ENCODE measurements at places on chromosomes 1 and 21.

DNA sequence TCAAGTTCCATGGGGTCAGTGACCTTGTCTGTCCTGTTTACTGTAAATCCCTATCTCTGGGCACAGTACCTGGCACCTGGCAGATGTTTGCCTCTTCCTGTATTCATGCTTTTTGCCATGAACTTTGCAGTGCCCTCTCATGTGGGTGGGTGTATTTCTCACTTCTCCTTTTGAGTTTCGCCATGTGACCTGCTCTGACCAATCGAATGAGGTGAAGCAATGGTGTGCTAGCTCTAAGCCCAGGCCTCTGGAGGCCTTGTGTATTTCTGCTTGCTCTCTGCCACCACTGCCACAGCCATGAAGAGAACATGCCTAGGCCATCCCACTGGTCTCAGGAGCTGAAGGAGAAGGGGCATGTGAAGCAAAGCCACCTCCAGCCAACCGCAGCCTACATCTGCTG lies 185.5 kb upstream of the ZC3H12A start:
- no peak for DNase-seq

- DNase-seq = peak; percentile 40
Measured at GRCh38 chr1:202189001-202189790, 4.4 kb upstream of the LGR6 start.

GRCh38 chr1:86965012-86965826 lies 50.8 kb downstream of the HS2ST1 start:
- peak; percentile 54 for DNase-seq

DNA sequence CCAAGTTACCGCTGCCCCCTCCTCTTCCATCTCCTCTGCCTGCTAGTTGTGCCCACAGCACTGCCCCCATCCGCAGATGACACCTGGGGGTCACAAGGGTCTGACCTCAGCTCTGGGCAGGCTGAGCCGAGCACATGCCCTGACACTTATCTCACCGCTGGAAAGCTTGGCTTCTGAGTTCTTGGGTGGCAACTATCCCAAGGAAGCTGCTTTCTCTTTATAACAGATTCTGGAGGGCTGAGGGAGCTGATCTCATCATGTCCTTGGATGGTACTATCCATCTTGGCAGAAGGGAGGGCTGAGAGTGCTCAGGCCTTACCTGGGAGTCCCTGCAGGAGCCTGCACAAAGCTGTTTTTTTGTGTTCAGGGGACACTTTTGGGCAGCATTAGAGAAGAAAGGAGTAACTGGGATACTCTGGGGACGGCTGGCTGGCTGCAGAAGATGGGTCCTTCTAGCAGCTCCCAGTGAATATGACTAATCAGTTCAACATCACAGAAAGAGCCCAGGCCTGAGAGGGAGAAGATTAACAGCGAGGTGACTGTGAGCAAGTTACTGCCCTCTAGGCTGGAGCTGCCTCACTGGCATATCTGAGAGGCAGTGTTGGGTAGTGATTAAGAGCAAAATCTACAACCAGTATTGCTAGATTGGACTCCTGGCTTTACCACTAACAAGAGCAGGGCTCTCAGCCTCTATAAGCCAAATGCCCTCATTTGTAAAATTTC lies 71.6 kb downstream of the PLXNA2 start:
- peak; percentile 19 for DNase-seq

GRCh38 chr1:228405200-228405978 lies 1.2 kb downstream of the TRIM11 start:
- DNase-seq = peak; percentile 20

DNA sequence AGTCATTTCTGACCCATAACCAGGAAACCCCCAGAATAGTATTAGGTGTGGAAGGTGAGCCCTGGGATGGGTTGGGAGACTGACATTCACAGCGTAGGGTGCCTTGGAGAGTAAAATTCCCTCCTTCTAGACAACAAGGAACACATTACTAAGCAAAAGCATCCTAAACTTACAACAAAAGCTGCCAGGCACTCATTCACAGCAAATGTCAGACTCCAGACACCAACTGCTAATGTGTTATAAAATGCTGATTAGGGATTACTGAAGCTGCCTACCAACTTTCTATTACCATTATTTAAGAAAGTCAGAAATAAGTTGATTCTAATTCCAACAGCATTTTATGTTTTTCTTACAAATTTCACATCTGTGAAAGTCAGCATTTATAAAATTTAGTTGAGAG lies 40.0 kb upstream of the C1orf87 start:
- DNase-seq = no peak

DNA sequence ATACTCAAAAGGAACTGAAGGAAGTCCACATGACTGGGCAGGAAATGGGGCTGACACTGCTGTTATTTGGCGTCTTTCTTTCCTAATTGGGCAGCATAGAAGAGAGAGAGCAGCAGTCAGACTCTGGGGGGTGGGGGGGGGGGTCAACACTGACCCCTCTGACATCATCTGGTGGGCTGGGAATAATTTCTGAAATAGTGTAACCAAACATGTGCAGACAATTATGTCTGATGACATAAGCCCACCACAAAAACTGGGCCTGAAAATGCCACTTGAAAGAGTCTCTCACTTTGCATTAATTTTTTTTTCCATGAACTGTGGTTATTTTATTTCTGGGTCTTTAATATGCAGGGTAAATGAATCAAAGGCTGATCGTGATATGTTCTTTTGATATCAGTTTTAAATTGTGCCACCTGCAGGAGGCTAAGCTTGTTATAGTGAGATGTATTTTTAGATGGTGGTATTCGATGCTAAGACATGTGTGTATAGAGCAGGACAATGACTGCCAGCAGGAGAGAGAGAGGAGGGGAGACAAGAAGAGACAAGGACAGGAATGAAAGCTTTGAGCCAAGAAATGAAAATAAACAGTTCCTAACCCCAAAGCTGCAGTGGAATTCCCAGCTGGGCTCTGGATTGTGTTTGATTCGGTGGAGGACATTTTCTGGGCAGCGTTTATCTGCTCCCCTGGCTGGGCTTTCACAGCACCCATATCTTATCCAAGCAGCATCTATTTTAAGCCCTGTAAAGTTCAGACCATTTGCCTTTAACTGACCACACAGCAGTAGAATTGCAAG lies 264.7 kb downstream of the PBX1 start:
- DNase-seq = peak; percentile 79

DNA sequence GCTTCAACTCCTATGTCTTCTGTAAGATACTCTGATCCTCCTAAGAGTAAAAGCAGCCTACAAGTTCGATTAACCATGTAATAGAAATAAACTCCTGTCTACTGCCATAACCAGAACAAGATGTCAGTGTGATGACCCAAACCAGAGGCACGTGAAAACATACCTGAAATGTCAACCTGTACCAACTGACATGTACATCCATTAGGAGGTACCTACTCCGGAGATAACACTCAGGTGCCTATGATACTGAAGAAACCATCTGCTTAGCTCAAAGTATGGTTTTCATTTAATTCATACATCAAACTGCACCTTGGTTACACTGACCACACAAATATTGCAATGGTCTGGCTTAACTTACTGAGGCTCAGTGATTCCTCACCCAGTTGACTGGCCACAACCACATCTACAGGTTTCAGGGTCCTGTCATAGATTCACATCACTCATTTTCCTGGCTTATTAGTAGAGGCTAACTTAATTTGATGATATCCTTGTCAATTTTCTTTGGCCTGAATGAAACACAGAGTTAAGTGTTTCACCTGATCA lies 4.4 kb downstream of the ITPKB start:
- DNase-seq = no peak

- DNase-seq = no peak
Measured at GRCh38 chr1:154441241-154441888, 36.2 kb downstream of the IL6R start.

DNA sequence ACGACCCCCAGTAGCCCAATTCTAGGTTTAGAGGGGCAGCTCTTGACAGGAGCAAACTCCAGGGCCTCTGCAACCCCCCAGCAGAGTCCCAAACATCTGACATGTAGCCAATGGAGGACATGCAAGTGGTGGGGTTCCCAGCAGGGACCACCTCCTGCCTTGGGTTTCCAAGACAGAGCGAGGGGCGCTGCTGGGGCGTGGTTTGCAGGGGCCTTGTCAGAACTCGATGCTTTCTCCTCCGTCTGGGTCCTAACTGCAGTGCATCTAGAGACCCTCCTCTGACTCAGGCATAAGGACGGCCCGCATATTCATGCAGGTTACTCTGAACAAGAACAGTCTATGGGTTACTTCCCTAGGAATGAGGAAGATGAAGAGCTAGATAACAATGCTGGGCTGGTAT lies 17.2 kb downstream of the EPHX1 start:
- DNase-seq = no peak

GRCh38 chr1:68459091-68459490 lies 9.3 kb upstream of the RPE65 start:
- no peak for DNase-seq

DNA sequence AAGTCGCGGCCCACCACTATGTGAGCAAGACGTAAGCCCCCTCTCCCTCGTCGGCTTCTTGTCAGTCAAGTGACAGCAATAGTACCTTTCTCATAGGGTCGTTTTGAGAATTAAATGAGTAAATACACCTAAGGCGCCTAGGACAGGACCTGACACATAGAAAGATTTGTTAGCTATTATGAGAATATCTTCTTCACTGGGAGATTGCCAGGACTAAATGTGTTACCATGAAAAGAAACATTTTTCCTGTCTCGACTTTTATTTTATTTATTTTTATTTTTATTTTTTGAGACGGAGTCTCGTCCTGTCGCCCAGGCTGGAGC lies 798 bp downstream of the PMF1 start:
- DNase-seq = no peak

DNA sequence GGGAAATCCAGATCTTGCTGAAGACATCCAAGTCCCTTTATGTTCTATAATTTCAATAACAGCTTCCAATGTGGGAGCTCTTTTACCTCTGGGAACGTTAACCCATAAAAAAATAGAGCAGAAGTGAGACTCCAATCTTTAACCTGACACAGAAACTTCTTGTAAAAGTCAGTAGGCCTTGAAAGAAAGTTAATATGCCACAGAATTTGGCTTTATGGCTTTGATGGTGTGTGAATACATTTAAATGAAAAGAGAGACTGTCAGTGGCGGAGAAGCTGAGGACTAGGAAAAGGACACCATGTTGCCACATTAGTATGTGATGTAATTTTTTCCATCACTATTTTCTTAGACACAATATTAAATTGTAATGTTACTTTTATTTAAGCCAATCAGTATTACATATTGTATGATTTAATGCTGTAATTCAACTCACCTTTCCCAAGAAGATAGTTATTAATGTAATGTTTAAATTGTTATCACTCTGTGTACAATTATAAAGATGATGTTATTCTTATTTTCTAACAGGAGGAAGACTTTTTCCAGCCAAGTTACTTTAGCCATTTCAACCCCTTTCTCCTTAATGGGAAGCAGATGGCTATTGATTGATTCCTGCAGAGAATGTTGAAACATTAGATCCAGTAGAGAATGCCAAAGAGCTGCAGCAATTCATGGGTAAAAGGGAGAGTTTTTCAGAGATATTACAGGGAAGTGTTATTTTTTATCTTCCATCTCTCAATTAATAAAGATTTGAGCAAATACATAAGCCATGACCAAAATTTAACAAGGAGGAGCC lies 17.5 kb upstream of the CLDN8 start:
- no peak for DNase-seq

GRCh38 chr1:6688757-6689156 lies 12.9 kb downstream of the DNAJC11 start:
- peak; percentile 18 for DNase-seq

DNA sequence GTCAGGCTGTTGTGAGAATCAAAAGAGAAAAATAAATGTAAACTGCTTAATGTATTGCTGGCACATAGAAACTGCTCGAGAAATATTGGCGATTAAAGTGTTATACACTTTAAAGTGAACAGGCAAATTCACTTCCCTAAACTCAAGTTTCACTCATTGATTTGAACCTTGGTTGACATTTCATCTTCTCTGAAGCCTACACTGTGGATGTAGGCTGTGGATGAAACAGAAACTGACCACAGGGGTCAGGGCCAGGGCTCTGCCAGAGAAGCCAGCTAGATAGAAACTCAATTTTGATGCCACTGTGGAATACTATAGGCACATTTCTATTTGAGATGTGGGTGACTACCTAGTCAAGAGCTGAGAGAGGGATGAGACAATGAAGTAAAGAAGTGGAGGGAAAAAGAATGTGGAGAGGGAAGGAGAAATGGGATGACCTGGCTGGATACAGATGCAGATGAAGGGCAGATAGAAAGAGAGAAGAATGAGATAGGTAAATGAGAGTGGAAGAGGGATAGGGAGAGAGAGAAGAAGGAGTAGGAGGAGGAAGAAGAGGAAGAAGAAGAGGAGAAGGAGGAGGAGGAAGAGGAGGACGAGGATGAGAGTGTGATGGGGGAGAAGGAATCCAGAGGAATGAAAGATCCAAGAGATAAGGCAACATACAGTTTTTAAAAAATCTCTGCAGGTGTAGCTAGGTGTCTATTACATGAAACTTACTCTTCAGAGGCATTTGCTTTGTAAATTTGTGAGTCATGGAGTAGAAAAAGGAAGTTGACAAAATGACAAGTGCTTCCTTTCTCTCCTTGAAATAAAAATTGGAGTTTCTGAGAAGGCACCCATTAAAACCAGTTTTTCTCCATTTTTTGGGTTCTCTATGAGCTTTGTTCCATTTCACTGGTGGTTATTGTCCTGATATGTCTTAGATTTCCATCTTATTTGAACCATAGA lies 17.4 kb upstream of the CD1D start:
- no peak for DNase-seq

GRCh38 chr1:234578735-234579134 lies 31.2 kb downstream of the IRF2BP2 start:
- DNase-seq = no peak

GRCh38 chr1:91400133-91400725 lies 4.4 kb downstream of the HFM1 start:
- no peak for DNase-seq

DNA sequence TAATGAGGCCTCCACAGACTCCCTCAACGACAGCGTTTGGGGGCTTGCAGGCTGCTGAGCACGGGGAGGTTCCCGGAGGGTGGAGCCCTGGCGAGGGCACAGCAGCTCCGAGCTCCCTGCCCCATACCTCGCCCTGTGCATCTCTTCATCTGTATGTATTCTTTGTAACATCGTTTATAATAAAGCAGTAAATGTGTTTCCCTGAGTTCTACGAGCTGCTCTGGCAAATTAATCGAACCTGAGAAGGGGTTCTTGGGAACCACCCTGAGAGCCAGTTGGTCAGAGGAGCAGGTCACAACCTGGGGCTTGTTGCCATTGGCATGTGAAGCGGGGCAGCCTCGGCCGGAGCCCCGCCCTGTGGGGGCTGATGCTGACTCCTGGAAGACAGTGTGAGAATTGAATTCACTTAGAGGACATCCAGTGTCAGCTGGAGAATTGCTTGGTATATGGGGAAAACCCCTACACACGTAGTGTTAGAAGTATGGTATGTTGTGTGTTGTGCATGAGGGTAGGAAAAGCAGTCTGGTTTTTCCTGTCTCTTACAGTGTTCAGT lies 11.5 kb downstream of the SLC37A1 start:
- DNase-seq = peak; percentile 15

Measured in IMR-90 (cell line).